KG1 (cell line): ENCODE measurements at places on chromosomes 16 and 17.
A peak's percentile ranks its signal among the peaks of the same experiment; 100 is the strongest.

GRCh38 chr16:5325932-5326331, 228.3 kb upstream of the EEF2KMT start:
- DNase-seq = no peak

- peak; percentile 66 for DNase-seq
These were observed 402.1 kb downstream of the SEC14L1 start for GRCh38 chr17:77542551-77543490.

GRCh38 chr16:74071996-74072535, 224.5 kb upstream of the PSMD7 start:
- DNase-seq = no peak

GRCh38 chr16:8798174-8798527, 512 bp downstream of the PMM2 start:
- DNase-seq = no peak
